ENCODE measurements at places on chromosomes 2 and 18.

GRCh38 chr18:76051396-76052226 lies 443.4 kb downstream of the ZNF516 start:
- no peak for DNase-seq

DNA sequence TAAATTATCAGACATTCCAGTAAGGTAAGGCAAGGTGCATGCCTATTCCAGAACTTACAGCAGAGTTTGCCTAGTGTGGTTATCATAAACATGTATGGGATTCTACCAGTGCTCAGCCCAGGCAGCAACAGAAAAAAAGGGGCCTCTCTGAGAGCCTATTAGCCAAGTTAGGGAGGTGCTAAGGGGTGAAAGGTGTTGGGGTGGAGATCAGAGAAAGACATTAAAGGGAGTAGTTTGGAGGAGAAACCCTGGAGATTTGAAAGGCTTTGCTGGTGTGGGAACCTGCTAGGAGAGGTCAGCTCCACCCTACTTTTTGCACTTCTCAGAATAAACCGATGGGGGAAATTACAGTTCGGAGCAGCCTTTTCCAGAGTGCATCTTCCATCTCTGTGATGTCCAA lies 2.9 kb downstream of the ARPC2 start:
- no peak for DNase-seq

- DNase-seq = no peak
Observed at GRCh38 chr2:177261116-177262060, 3.1 kb downstream of the NFE2L2 start.

DNA sequence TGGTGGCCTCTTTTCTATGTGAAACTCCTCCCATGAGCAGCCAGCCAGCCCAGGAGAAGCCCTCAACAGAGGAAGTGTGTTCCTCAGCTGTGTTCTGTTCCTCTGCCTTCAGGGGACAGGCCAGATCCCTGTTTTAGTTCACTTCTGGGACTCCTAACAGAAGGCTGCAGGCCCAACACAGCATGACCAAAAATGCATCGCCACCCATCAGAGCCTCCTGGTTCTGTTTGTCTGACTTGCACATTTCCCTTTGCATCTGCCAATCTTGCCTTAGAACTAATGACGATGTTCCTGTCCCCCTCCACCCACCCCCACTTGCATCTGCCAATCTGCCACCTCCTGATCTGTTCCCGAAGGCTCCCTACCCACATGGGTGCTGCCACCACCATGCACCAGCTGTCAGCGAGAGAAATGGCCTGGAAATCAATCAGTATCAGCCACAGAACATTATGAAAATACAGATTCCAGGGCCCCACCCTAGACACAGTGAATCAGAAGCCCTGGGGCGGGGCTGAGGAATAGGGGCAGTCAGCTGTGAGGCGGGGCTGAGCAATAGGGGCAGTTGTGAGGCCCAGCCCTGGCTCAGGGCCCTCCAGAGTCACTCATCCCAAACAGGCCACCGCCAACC lies 51.0 kb downstream of the FAM168B start:
- DNase-seq = no peak

DNA sequence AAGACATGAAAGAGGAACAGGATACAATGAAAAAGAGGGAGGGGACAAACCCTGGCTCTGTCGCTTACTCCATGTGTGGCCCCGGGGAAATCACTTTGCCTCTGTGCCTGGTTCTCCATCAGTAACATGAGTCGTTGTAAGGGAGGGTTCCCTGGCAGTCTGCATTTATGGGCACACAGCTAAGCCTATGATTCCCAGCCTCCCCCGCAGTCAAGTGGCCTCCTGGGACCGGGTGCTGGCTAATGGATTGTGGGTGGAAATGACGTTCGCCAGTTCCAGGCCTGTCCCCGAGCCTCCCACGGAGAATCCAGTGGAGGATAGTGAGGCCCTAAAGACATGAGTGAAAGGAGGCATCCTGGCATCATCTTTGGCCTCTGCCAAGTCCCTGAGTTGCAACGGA lies 42.7 kb downstream of the SFXN5 start:
- no peak for DNase-seq

GRCh38 chr2:10329580-10329879 lies 26.8 kb downstream of the HPCAL1 start:
- no peak for DNase-seq

GRCh38 chr2:60517446-60517845 lies 36.0 kb downstream of the BCL11A start:
- no peak for DNase-seq

- DNase-seq = no peak
Observed at GRCh38 chr2:136052369-136053362, 65.3 kb downstream of the CXCR4 start.

Data from NCI-H1930 (cell line).